ENCODE measurements at places on chromosomes 11 and 22.

- DNase-seq, result peak; percentile 48
These were observed 84.4 kb upstream of the SEPTIN5 start for GRCh38 chr22:19629720-19630419.

- peak; percentile 74 for DNase-seq
These were observed at the start of gene TOP3B for GRCh38 chr22:21982338-21982965. Gene TOP3B, minus strand, starts transcription at chr22:21982787. Its CDS starts 7,078 bp downstream, at chr22:21975709.

- DNase-seq, result no peak
These were observed 154.7 kb upstream of the GUCY1A2 start for GRCh38 chr11:107172996-107173395.

GRCh38 chr22:27973846-27974245 lies 54.8 kb upstream of the PITPNB start:
- DNase-seq, result no peak

DNA sequence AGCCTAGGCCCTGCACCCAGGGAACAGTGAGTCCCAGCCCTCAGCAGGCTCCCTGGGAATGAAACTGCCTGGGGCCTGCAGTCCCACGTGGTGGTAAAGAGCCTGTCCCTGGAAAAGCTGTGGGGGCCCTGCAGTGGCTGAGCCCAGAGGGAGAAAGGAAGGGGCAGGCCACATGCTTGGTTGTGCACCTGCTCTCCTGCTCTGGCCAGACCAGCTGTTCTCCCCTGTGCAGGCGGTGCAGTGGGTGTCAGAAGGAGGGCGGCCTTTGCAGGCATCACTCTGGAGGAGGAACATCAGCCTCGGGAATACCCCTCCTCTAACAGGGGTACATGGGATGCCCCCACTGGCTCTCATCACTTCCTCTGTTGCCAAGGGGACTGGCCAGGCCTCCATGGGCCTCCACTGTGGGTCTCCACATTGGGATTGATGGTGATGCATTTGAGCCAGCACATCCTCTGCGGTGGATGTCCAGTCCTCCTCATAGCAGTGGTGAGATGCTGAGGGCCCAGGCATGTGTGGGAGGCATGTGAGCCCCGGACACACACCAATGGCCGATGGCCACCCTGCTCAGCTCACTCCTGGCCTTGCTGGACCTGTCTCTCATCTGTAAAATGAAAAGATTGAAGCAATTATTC lies 690.4 kb downstream of the BRD1 start:
- no peak for DNase-seq

DNA sequence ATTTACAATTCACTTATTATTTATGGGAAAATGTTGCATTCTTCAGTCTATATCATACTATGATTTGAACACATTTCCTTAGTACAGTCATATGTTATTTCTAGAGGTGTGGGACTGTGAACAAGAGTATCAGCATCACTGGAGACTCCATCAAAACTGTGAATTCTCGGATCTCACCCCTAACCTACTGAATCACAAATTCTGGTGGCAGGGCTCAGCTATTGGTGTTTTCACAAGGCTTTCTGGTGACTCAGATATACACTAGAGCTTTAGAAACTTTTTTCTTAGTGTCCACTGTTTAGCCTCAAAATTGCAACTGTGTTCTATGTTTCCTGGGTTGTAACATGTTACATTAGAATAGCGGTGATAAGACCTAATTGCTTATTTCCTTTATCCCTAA lies 352.9 kb upstream of the DDI1 start:
- peak; percentile 16 for DNase-seq

Measured in HCEC 1CT (cell line).